ENCODE measurements at places on chromosomes 3 and 15.

- DNase-seq: no peak
Observed at GRCh38 chr3:3286014-3286413, 106.5 kb upstream of the CRBN start.

DNA sequence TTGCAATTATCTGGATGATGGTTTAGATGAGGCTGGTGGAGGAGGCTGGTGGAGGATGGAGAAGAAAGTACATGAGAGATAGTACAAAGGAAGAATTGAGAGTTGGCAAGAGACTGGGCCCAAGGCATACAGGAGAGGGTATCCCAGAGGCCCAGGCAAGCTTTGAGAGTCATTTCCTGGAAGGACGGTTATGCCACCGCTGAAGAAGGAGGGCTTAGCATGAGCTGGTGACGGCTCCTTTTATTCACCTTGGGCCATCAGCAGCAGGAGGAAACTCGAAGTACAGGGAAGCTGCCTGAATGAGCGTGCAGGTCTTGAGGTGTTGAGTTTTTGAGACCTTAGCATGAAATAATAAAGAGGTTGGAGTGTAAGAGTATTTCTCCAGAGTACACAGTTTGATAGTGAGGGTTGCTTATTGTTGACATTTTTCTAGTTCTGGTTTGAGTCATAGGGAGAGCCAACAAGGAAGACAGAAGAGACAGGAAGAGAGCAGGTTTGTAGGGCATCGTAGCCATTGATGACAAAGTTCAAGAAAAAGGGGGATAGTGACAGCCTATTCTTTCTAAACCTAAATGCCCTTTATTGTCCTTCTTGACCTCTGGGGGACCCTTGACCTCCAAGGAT, 13.8 kb downstream of the THSD4 start:
- no peak for DNase-seq

- DNase-seq: no peak
Observed at GRCh38 chr3:182115328-182116015, 403.7 kb downstream of the SOX2 start.

- DNase-seq: no peak
Observed at GRCh38 chr15:45704329-45705249, 69.8 kb downstream of the SQOR start.

GRCh38 chr15:70266412-70267121, 168.8 kb upstream of the TLE3 start:
- no peak for DNase-seq

GRCh38 chr3:50165910-50166538, 10.9 kb downstream of the SEMA3F start:
- DNase-seq: no peak

DNA sequence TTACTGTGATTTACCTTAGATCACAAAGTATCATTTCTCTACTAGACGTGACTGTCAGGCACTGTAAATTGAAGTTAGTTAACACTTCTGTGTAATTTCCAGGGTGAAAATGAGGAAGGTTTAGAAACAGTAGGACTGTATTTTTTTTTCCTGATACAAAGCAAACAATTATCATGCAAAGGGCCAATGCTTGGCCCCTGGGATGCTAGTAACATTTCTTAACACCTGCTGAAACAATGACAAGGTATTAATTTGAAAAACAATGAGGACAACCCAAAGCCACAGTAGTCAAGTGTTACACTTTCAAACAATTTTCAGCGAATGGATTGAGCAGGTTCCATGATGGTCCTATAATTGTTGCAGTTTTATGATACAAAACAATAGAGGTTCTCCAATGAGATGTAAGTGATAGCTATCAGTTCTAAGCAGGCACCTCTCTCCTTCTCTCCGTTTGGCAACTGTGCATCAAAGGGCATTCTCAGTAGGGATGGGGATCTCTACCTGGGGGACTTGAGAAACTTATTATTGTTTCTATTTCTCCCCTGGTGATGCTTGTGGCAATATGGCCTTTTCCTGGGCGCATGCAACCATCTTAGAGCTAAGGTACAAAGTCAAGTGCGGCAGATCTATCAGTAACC, 65.9 kb upstream of the FEZF2 start:
- no peak for DNase-seq

All from GOT3 (cell line).